ENCODE measurements at places on chromosomes 13 and 19.

GRCh38 chr13:66459634-66460033 lies 770.5 kb downstream of the PCDH9 start:
- no peak for DNase-seq

- DNase-seq = no peak
Observed at GRCh38 chr19:4319067-4319718, 14.8 kb downstream of the FSD1 start.

DNA sequence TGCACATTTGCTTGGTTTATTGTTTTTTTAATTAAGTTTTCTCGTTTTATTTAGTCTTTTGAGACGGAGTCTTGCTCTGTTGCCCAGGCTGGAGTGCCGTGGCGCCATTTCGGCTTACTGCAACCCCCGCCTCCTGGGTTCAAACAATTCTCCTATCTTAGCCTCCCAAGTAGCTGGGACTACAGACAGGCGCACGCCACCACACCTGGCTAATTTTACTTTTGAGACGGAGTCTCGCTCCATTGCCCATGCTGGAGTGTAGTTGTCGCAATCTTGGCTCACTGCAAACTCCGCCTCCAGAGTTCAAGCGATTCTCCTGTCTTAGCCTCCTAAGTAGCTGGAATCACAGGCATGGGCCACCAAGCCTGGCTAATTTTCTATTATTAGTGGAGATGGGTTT lies 1.3 kb downstream of the RPS9 start:
- DNase-seq = no peak

DNA sequence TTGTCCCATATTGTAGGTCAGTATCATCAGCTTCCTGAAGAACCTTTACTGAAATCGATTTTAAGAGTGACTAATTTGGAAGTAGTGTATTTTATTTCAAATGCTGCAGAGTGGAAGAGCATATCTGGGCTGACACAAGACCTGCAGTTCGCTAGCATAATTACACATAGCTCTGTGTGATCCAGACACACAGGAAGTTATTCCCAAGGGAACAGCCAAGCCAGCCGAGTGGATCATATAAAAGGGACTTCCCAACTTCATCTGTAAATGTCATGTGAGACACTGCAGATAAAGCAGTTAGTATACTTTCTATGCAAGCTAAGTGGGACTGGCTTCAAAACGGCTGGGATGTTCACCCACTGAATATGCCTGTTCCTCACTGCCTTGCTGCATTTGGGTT lies 760.4 kb downstream of the SLITRK1 start:
- no peak for DNase-seq

- DNase-seq = peak; percentile 45
Observed at GRCh38 chr19:4911786-4912672, 2.7 kb downstream of the UHRF1 start.

- peak; percentile 66 for DNase-seq
Observed at GRCh38 chr19:44653977-44654774, 10.5 kb downstream of the PVR start.

- peak; percentile 78 for DNase-seq
Observed at GRCh38 chr19:45402298-45403061, 2.4 kb downstream of the PPP1R13L start.

GRCh38 chr13:93721483-93721882 lies 494.9 kb downstream of the GPC6 start:
- DNase-seq = no peak

GRCh38 chr13:26831336-26831908 lies 70.8 kb upstream of the GPR12 start:
- DNase-seq = no peak

- DNase-seq = no peak
Observed at GRCh38 chr13:76792731-76793347, 93.4 kb downstream of the KCTD12 start.

DNA sequence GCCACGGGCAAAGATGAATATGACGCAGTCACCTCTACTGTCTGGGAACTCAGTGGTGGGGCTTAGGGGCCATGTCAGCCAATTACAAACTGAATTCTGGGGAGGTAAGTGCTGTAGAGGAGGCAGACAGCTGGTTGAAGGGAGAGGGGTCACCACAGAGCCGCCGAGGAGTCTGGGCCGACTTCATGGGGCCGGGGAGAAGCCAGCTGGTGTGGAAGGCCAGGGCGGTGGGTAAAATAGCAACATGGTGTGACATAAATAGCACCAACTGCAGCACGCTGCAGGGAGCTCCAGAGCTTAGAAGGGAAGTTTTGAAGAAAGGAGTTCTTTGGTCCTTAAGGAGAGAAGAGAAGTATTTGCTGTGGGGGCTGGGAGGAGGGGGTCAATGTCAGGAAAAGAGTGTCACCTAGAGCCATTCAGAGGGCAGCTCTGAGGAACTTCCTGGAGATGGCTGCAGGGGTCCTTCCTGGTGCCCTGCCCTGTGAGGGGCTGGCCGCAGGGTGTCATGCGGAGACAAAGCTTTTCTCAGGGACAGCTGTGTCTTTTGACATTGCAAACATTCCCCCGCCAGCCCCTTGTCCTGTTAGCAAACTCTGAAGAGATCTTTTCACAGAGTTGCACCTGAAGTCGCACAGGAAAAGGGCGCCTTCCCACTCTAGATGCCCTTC lies 6.4 kb downstream of the METTL21C start:
- no peak for DNase-seq

DNA sequence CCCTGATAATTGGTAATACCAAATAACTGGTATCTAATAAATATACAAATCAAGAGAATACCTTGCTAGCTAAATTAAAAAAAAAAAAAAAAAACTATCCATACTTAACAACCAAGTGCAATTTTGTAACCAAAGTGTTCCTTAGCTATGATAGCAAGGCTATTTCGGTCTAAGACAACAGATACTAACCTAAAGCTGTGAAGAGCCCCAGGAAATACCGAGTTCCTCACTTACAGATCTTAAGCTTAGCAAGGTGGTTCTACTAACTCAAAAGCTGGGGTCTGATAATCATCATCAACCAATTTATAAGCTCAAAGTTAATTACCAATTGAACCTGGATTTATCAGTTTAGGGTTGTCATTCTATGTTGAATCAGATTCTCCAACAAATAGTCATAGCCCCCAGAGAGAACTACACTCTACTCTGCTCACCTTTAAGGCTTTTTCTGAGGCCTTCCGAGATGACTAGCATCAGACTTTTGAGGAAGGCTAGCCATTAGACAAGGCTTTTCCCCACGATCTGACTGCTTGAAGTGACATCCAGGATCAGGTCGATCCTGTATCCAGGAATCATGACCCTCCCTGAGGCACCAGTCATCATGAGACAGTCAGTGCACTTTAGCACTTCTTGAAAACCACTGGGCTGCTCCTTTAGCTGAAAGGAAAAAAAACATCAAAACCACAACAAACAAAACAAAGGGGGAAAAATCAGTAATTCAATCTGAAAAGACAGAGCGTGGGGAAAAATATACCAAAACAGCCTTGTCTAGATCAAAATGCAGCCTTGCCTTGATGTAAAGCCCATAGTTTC lies 31.9 kb downstream of the INTS6 start:
- DNase-seq = no peak

GRCh38 chr19:43311706-43312105 lies 41.8 kb upstream of the CD177 start:
- DNase-seq = no peak

DNA sequence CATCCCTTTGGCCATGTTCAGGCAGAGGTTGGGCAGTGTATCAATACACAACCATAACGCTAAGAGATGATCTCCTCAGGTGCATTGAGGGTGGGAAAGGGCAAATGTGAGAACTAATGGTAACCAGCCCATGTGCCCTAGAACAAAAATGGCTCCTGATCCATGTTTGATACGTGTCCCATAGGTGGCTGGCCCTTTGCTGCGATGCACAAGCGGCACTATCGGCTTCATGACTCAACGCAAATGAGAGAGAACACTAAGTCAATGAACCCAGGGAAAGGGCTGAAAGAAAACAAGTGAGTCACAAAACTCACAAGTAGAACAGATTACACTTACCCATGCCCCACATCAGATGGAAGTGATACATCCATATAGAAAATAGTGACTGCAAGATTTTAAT lies 201.7 kb downstream of the ABCC4 start:
- no peak for DNase-seq

DNA sequence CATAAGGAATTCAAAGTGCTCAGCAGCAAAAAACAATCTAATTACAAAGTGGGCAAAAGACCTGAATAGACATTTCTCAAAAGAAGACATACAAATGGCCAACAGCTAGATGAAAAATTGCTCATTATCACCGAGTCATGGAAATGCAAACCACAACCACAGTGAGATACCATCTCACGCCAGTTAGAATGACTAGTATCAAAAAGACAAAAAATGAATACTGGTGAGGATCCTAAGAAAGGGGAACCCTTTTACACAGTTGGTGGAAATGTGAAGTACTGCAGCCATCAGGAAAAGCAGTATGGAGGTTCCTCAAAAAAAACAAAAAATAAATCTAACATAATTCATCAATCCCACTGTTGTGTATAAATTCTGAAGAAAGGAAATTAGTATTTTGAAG lies 1206.1 kb downstream of the EFNB2 start:
- DNase-seq = no peak

- no peak for DNase-seq
Observed at GRCh38 chr19:19269952-19270694, 3.0 kb downstream of the TM6SF2 start.

DNA sequence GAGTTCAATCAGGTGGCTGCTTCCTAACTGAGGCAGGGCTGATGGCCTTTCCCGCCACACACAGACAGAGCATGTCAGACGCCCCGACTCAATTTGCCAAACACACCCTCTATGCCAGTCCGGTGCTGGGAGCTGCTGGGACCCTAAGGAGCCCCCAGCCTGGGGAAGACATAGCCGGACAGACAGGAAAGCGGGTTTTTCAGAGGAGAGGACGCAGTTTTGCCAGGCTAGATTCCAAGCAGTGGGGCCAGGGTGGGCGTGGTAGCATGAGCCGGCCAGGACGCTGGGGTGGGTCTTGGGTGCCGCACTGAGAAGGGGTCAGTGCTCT lies 19.8 kb downstream of the MAST3 start:
- DNase-seq = no peak

DNA sequence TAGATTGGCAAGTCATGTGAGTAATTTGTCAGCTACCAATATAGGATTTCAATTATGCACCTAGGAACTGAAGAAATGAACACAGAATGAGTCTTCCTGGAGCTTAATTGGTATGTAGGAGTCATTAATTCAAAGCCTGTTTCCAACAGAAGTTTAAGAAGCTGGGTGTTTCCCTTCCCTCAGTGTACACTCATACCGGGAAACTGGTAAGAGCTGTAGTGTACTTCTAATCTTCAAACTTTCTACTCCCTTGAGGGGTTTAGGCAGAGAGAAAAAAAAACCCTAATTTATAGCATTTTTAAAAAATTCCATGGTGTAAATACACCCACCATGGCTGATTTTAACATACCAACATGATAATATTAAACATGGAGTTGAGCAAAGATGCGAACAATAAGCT lies 665.7 kb upstream of the SLITRK5 start:
- no peak for DNase-seq

Data from glutamatergic neuron (in vitro differentiated cells).